ENCODE measurements at places on chromosomes 6 and 20.
A peak's percentile ranks its signal among the peaks of the same experiment; 100 is the strongest.

- no peak for DNase-seq
These were observed 774.5 kb downstream of the DHX35 start for GRCh38 chr20:39736434-39737327.

GRCh38 chr6:39649996-39650395 is 75.2 kb downstream of the KIF6 start:
- DNase-seq, result no peak

DNA sequence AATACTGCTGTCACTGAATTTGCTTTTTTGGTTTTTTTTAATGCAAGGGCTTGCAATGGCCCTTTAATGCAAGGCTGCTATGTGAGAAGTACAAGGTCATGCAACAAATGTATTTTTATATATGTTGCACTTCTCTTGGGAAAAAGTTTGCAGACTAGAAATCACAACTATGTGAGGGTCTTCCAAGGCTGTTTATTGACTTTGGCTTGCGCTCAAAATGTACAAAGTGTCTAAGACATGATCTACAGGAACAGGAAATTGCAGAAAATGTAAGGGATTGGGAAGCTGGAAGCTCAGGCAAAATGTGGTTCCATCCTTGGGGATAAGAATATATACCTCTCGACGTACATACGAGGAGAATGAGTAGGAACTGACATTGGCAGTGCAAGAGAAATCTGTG is 92.2 kb upstream of the F13A1 start:
- DNase-seq, result no peak

- no peak for DNase-seq
These were observed 145.1 kb upstream of the PLN start for GRCh38 chr6:118403036-118403435.

DNA sequence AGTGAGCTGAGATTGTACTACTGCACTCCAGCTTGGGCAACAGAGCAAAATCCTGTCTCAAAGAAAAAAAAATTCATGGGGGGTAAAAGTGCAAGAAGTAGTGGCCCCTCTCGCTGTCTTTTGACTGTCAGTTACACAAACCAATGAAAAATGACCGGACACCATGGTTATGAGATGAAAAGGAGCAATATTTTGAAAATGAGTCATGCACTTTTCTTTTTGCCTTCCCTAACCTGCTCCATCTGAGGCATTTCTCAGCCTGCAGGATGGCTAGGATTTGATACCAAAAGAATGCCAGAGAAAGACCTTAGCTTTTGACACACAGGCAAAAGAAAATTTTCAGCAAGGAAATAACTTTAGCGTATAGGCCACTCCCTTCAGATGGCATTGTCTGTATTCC is 181.7 kb upstream of the ARID1B start:
- no peak for DNase-seq

- no peak for DNase-seq
These were observed 6.4 kb downstream of the HINT3 start for GRCh38 chr6:125962900-125963497.

DNA sequence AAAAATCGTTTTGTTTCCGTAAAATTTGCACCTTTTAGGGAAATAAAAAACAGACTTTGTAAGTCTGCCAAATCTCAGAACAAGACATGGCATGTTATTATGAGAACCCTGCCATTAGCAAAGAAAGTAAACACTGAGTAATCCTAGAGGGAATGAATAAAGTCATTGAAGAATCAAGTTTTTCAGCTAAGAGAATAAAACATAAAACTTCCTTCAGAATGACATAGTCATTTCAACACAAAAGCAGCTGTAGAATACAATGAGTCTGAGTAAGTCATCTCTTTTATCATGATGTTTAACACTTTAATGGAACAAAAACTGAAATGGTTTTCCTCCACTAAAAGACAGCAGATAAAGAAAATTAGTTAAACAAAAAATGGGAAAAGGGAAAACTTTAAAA is 10.3 kb upstream of the DST start:
- no peak for DNase-seq

DNA sequence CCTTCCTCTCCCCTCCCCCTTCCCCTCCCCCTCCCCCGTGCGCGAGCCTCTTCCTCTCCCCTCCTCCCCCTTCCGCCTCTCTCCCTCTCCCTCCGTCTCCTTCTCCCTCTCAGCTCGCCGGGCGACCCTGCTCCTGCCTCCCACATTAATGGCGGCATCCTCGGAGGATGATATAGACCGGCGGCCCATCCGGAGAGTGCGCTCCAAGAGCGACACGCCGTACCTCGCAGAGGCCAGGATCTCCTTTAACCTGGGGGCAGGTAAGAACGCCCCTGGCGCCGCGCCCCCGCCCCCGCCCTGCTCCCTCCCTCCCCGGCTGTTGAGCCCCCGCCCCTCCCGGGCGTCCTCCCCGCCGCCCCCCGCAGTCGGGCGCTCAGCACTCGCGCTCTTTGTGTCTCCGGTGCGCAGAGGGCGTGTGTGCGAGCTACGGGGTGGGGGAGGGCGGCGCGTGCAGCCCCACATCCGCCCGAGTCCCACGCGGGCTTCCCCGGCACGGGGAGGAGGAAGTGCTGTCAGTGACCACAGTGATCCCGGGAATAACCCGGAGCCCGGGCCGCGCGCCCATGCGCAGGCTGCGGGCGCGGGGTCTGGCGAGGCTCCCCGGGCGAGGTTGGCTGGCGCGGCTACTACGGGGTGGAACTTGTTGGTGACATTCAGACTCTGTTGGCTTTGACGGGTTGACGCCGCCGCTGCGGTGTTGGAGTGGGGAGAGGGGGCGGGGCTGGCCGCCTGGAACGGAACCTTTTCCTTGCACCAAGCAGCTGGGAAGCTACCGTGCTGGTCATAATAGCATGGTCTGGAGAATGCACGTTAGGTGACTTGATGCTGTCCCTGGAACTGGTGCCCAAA is 33.2 kb downstream of the PHACTR1 start:
- no peak for DNase-seq

GRCh38 chr6:26554697-26555504 is 16.7 kb downstream of the HMGN4 start:
- peak; percentile 40 for DNase-seq

DNA sequence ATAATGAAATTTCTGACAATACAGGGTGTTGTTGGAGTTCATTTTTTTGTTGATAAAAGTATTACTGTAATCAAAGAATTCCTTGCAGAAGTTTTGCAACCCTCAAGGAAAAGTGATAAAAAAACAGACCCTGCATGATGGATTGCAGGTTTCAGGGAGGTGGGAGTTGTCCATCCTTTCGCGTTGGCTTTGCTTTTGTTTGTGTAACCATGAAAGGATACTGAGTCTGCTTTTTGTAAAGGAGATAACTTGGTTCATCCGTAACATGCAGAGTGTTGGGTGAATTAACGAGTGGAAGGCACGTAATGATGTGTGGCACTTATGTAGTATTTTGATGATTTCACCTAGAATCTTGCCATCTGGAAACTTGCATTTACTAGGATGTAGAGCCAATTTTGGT is 23.6 kb downstream of the FOXO3 start:
- no peak for DNase-seq

All from stimulated activated CD4-positive, alpha-beta T cell treated with anti-CD3 and anti-CD28 coated beads, Interleukin-15, amount 100 ng/mL, for 1 hour (primary cell).